CD4-positive, alpha-beta T cell treated with Interleukin-15 for 4 hours (primary cell): ENCODE measurements at places on chromosomes 11 and 22.

GRCh38 chr11:11594162-11594561 lies 27.6 kb downstream of the GALNT18 start:
- no peak for DNase-seq

DNA sequence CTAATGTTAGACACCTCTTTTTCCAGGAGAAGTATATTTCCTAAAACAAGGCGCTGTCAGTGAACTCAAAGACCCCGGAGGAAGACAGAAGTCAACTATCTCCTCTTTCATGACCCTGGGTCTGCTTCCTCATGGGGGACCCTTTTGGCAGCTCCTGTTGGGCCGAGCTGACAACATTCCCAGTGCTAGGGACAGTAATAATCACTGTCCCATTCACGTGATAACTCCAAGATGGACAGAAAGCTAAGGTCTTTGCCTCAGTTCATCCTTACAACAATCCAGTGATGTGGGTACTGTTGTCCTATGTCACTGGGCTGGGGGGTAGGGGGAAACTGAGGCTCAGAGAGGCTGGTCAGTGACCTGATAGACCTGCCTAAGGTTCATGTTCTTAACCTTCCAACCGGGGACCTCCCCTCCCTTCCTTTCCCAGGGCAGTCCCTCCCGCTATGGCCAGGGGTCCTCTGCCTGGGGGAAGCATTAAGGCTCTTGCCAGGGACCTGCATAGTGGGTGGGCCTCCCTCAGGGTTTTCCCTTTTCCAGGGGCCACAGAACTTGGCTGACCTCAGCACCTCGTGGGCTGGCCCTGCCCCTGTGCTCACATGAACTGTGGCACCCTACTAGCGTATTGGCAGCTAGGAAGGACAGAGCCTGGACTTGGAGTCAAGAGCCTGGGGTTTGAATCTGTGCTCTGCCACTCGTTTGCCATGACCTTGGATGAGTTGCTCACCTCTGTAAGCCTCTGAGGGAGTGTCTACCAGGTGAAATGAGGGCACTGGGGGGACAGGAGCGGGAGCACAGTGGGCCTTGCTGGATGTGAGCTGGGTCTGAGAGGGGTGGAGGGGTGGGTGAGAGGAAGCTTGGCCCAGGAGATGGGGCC lies 53.6 kb downstream of the LRRC32 start:
- DNase-seq = no peak

GRCh38 chr11:44101098-44101497 lies 5.6 kb downstream of the EXT2 start:
- no peak for DNase-seq

- no peak for DNase-seq
Measured at GRCh38 chr22:43213051-43213450, 26.1 kb upstream of the TTLL12 start.

DNA sequence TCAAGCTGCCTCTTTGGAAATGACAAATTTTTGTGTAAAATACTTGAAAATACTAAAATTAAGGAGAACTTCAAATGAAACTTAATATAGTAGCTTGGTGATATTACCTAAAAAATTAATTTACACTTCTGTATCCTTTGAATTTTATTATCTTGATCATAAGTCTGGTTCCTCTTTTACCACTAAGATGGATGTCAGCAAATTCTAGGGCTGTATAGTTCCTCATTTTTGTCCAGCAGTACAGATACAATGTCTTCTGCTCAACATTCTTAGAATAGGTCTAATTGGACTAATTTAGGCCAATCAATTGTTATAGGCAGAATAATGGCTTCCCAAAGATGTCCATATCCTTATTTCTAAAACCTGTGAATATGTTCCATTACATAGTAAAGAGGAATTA lies 1298.0 kb upstream of the RAG2 start:
- DNase-seq = no peak

GRCh38 chr22:42217752-42218280 lies 52.6 kb downstream of the TCF20 start:
- DNase-seq = no peak

GRCh38 chr11:74037309-74037708 lies 28.4 kb upstream of the UCP3 start:
- DNase-seq = no peak

GRCh38 chr11:33461369-33462125 lies 204.4 kb downstream of the HIPK3 start:
- no peak for DNase-seq
